ENCODE measurements at places on chromosomes 3 and 15.

GRCh38 chr3:83662381-83662960 lies 1296.3 kb upstream of the CADM2 start:
- H3K27me3 ChIP-seq, result no peaks in the 10 kb centered on the region
- no peaks in the 10 kb centered on the region for H3K36me3 ChIP-seq
- no peak for DNase-seq

- DNase-seq, result no peak
- H3K27ac ChIP-seq, result no peak overlapping the region
- H3K27me3 ChIP-seq, result no peaks in the 10 kb centered on the region
- no peaks in the 10 kb centered on the region for H3K4me1 ChIP-seq
- no peaks in the 10 kb centered on the region for H3K36me3 ChIP-seq
Observed at GRCh38 chr3:18556503-18557135, 131.5 kb upstream of the SATB1 start.

- no peak overlapping the region for H3K27ac ChIP-seq
- no peaks in the 10 kb centered on the region for H3K36me3 ChIP-seq
- H3K4me3 ChIP-seq, result no peak overlapping the region
- no peak for DNase-seq
- no peaks in the 10 kb centered on the region for H3K4me1 ChIP-seq
- H3K27me3 ChIP-seq, result no peaks in the 10 kb centered on the region
Observed at GRCh38 chr3:114671741-114672510, 378.1 kb downstream of the TIGIT start.

DNA sequence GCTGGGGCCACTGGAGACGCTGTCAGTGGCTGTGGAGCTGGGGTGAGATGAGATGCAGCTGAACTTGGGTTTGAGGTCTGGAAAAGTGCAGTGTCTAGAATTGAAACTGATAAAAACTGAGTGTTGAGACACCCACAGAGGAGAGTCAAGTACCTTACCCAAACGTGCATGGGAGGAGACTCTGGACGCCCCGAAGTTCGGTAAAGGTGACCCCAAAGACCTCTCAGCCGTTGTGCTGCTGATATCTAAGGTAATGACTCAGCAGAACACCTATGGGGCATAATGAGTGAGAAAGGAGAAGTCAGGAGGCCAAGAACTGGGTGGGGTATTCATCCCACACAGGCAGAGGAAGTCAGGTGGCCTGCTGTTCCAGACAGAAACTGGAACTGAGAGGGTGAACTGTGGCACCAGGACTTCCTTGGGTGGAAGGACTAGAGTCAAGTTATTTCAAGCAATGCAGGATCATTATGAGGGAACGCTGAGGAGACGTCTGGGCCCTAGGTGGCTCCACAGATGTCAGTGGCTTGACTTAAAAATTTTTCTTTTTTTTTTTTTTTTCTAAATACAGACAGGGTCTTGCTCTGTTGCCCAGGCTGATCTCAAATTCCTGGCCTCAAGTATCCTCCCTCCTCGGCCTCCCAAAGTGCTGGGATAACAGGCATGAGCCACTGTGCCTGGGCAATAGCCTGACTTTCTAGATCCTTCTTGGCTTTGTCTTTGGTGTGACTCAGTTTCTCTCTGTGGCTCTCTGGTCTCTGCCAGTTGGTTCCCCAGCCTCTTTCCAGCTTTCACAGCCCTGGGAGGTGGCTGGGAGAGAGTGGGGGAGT lies 67.6 kb upstream of the GCNT3 start:
- DNase-seq, result no peak
- H3K4me3 ChIP-seq, result no peak overlapping the region
- no peak overlapping the region for H3K27ac ChIP-seq
- H3K4me1 ChIP-seq, result peaks cover 7% of the 10 kb centered on the region
- H3K36me3 ChIP-seq, result no peaks in the 10 kb centered on the region
- H3K27me3 ChIP-seq, result no peaks in the 10 kb centered on the region

- no peak for DNase-seq
- H3K27me3 ChIP-seq, result no peaks in the 10 kb centered on the region
- H3K27ac ChIP-seq, result no peak overlapping the region
- no peaks in the 10 kb centered on the region for H3K4me1 ChIP-seq
- H3K4me3 ChIP-seq, result no peak overlapping the region
Observed at GRCh38 chr3:73467211-73467610, 157.5 kb downstream of the PDZRN3 start.

DNA sequence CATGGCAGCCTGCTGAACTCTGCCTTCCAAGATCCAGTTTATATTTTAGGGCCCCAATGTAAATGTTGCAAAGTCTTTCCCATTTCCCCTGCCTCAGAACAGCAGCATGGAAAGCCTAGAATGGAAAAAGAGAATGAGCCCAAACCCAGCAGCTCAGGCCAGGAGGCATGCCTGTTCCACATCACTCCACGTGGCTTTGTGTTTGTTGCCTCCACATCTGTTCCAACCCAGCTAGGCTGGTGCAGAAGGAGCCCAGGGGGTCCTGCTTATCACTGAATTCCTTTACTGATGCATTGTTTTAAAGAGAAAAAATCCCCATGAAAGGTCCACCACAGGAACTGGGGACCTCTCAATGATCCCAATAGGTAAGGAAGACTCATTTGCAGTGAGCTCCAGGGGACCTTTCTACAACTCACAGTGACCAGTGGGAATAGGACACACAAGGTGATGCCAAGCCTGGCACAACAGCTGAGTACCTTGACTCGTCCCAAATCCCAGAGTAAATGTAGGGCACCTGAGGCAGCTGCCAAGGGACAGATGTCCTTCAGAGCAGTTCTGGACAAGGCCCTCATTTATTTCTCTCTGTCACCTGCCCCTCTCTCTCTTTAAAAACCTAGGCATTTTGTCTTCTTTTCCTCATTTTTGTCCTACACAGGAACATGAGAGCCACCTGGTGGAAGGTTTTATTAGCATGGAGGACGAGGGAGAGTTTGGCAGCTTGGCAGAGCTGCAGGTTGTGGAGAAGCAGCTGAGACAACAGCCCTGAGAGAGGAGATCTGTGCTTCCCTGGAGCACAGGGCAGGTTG lies 41.7 kb upstream of the ADAMTS17 start:
- no peaks in the 10 kb centered on the region for H3K27me3 ChIP-seq
- no peaks in the 10 kb centered on the region for H3K4me1 ChIP-seq
- no peak overlapping the region for H3K27ac ChIP-seq
- H3K4me3 ChIP-seq, result no peak overlapping the region
- no peaks in the 10 kb centered on the region for H3K36me3 ChIP-seq
